Cortex of kidney (tissue), 1 donor: ENCODE measurements at places on chromosomes 7 and 10.

DNA sequence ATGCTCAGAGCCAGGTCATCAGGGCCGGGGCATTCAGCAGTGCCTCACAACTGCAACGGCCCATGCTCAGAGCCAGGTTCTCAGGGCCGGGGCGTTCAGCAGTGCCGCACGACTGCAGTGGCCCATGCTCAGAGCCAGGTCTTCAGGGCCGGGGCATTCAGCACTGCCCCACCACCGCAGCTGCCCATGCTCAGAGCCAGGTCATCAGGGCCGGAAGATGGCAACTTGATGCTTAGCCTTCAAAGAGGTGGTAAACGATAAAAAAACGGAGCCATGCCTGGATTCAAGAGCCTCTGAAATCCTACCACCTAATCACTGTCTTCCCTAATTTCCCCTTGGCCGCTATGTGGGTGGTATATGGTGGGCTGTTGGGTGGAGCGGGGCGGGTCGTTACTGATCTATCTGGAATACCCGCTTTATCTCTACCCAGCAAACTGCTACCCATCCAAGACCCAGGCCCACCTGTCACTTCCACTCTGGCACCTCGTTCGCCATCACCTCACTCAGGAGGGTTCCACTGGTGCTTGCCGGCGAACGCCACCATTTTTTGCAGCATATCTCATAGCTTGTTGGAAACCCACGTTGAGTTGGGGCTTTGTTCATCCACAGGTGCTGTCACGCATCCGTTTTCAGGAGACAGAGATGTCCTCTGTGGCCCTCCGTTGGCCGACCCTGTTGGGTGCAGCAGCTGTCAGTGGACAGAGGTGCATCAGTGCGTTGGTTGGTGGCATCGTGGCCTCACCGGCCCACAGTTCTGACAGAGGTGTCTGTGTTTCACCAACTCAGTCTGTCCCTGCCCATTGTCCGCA is 221.1 kb downstream of the EBF3 start:
- no peak for DNase-seq

DNA sequence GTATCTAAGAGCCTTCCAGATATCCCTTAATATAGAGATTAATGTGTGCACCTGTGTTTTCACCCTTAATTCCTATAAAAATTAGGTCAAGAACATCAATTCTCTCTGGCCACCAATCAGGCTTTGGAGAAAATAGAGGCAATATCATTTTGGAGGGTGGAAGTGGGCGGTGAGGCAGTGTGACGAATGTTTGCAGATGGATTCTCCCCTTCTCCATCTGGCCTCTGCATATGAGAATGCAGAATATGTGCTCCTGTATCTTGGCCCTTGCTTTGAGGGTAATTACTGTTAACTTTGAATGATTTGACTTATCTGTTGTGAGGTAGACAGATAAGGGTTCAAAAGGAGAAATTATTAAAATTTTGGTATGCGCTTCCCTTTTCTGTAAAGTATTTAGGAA is 304.0 kb upstream of the NPSR1 start:
- no peak for DNase-seq

DNA sequence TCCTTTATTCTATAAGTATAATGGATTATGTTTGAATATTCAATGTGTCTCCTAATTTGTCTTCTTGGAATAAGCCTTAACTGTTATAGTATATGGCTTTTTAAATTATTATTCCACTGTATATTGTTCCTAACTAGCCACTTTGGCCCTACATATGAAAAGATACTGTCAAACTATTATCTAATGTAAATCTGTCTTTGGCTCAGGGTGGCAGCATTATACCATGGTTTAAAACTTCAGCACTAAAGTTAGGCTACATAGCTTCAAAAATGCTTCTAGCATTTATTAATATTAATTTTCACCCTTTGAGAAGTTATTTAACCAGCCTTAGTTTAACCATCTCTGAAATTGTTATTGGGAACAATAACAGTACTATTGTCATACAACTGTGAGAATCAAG is 543.1 kb upstream of the MBL2 start:
- no peak for DNase-seq

- DNase-seq = no peak
Observed at GRCh38 chr7:65798111-65799075, 74.5 kb upstream of the VKORC1L1 start.

- no peak for DNase-seq
Observed at GRCh38 chr10:47451273-47451997, 32.5 kb downstream of the ANXA8 start.

DNA sequence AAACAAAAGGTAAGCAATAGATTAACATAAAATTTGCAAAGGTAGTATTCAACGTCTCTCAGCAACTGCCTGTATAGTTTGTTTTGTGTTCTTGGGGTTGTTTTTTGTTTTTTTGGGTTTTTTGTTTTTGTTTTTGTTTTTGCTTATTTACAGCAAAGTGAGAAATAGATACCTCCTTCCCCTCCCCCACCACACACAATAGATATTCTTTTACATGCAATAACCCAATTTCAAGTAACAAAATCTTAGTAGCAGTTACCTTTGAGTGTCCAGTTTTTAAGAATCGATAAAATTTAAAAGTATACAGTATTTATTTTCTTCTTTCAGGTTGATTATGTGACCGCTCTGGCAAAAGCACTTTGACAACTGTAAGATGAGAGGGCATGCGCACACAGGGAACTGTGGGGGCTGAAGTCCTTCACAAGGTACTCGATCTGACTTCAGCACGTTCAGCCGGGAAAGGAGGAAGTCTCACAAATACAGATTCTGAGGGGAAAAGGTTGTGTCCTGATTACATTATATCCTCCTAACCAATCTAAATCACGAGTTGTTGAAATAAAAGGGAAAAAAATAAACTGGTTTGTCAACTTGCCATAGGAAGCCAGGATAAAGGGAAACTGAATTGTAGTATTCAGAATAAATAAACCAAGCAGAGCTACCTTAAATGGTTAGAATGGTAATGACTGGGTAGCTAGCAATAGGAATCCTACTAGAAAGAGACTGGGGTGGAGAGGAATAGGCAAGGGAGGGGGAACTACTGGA is 47.8 kb downstream of the CPEB3 start:
- DNase-seq = no peak

DNA sequence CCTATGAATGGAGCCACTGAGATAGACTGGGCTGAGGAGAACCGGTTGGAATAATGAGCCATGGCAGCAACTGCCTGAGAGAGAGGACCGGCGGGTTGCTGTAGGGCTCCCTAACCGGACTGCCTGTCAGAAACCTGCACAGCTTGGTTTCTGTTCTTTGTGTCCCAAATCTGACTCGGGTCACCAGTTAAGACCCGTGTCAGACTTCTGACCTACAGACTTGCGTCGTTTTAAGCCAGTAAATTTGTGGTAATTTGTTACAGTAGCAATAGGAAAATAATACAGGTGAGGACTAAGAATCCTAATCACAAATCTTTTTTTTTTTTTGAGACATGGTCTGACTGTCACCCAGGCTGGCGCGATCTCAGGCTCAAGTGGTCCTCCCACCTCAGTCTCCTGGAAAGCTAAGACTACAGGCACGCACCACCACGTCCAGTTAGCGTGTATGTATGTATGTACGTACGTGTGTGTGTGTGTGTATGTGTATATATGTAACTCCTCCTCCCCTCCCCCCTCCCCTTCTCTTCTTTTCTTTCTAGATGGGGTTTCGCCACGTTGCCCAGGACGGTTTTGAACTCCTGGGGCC is 672 bp upstream of the DDX56 start:
- no peak for DNase-seq

- DNase-seq = no peak
Observed at GRCh38 chr7:111758332-111758731, 196.0 kb upstream of the IMMP2L start.

DNA sequence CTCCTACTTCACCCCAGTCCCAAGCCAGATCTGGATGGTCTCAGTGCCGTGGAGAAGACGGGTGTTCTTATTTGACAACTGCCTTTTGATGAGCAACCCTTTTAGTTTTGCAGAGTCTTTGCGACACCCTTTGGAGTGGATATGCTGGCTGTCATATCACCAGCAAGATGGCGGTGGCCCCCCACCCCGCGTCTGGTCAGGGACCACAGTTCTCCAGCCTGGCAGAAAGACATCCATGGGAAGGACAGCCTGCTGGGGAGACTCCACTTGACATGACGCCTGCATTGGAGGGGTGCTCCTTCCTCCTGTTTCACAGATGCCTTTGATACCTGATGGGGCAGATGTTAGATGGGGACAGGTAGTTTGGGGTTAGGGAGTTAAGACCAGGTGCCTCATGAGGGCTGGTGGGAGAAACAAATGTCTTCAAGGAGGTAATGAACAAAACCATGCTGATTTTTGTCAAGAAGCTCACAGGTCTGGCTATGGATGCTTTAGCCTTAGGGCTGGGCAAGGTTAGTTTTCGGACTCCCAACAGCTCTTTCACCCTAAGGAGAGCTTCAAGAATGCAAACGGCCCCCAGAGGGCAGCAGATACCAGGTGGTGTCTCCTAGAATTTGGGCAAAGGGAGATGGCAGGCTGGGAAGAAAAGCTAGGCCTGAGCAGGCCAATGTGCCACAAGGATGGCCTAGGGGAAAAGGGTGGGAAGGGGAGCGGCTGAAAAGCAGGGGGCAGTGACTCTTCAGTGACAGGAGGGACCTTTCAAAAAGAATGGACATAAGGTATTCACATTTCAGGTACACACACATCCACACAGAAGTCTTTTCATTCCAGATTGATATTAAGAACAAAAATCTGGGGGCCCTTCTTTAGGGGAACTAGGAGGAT is 95.2 kb downstream of the CLEC2L start:
- DNase-seq = no peak

GRCh38 chr7:132869166-132869861 is 212.6 kb downstream of the CHCHD3 start:
- no peak for DNase-seq

DNA sequence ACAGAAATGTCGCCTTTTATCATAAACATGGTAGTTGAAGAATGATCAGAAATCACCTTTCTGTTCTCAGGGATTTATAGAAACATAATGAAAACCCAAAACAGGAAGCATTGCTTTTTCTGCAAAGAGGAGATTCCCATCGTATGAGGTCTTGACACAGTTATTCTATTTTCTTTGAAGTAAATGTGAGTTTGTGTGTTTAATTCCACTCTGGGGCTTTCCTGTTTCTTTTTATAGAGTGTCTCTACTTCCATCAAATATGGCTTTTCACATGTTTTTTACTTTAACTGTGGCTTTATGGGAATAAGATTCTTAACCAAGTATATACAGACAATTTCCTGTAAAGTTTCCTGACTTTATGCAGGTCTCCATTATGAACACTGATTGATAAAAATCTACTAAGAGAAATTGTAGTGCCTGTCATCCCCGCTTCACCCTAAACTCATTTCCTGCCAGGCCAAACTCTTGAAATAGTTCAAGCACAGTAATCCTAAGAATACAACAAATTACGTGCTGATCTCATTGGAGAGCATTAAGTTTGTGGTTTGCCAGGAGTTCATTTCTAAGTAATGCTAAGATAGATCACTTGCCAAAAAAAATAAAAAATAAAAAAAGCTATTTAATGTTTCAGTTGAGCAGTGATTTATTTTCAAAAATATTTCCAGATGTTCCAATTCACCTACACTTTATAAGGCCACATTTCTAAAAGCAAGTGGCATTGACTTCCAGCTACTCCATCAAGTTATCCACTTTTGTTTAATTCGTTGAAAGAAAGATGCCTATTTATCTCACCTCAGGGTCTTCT is 52.2 kb upstream of the SEC61G start:
- no peak for DNase-seq

GRCh38 chr10:89369156-89370105 is 8.4 kb upstream of the IFIT1B start:
- DNase-seq = no peak

DNA sequence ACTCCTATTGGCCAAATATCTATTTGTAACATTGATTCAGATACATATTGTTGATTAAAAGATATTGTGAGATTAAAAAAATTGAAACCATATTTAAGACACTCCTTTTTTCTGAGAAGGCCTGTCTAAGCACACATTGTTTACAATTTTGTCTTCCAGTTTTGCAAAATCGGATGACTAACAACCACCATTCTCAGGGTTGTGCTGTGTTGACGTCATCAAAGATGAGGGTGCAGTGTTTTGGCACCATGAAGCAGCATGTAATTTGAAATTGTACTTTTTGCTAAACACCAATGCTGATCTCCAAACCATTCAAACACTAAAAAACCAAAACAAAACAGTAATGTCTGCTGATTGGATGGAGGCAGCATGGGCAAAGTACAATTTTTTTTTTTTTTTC is 7.4 kb downstream of the CREB5 start:
- no peak for DNase-seq

- DNase-seq = no peak
Observed at GRCh38 chr7:110733221-110733620, 357.7 kb upstream of the LRRN3 start.

DNA sequence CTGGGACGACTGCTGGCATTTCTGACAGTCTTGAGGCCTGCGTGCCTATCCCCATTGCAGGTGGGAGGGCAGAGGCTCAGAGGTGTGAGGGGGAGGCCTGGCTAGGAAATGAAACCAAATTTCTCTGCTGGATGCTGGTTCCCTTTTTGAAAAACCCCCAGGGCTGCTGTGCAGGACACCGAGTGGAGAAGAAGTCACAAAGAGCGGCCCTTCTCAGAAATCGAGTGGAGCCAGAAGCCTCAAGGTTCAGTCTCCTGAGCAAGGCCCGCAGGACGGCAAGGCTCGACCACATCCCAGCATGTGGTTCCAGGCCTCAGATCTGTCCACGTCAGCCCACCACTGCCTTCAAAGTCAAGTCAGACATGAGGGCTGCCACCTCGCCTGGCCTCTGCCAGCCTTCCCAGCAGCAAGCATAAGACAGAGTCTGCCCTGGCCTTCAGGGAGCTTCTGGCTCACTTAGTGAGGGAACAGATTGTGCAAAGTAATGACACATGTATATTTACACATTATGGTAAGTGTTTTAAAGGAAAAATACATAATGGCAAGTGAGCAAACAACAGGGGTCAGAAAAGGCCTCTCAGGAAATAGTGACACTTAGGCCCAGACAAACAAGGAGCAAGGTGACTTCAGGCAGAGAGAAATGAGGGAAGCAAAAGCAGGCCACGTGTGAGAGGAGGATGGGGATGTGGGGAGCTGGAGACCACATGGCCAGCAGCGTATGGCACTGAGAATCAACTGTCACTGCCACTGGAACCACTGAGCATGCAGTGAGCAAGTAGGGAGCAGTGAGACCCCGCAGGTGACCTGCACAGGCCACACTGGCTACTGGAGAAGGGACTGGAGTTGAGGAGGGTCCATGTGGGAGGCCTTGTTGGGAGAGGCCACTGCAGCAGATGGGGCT is 86.7 kb downstream of the ARHGAP22 start:
- DNase-seq = no peak

DNA sequence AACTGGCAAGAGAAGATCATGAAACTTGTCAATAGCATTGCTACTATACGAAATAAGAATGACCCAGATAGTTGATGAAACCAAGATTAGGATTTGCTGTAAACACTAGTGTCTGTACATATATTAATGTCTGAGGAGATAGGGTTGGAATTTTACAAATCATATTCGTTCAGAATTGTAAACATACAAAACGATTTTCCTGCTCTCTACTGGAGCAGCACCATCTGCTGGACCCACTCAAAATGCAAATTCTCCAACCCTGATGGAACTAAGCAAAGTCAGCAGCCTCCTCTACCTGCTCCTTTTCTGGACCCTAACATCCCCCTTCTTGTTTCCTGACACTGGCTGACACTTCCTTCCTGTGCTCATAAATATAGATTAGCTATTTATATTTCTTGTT is 29.4 kb upstream of the SGMS1 start:
- no peak for DNase-seq

GRCh38 chr7:156778668-156779067 is 114.3 kb downstream of the LMBR1 start:
- no peak for DNase-seq

- DNase-seq = no peak
Observed at GRCh38 chr10:4370376-4370775, 455.6 kb upstream of the AKR1E2 start.

- DNase-seq = no peak
Observed at GRCh38 chr10:62746951-62747729, 57.4 kb upstream of the ADO start.
